ENCODE measurements at places on chromosomes 1 and 21.

DNA sequence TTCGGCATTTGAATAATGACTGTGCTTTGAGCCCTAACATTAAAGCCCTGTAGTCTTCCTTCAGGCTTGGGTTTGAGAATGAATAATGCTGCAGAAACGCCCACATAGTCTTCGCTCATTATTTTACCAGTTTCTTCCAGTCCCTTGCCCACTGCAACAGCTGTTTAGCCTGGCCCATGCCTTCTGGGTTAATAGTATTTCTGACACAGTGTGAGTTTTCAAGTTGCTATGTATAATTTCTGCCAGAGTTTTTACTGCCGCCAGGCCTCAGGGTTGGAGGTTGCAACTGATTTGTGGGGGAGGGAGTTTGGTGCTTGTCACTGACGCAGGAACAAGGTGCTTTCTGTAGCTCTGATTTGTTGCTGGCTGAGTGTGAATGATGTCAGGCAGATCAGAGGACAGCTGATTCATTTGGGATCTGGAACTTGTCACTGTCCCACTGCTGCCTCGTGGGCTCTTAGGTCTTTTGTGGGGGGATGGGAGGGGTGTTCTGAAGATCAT lies 109.8 kb downstream of the MAST2 start:
- peak; percentile 24 for DNase-seq

- no peak for DNase-seq
These were observed 31.6 kb downstream of the AGT start for GRCh38 chr1:230682274-230682673.

- no peak for DNase-seq
These were observed 58.4 kb downstream of the FHAD1 start for GRCh38 chr1:15305468-15305770.

DNA sequence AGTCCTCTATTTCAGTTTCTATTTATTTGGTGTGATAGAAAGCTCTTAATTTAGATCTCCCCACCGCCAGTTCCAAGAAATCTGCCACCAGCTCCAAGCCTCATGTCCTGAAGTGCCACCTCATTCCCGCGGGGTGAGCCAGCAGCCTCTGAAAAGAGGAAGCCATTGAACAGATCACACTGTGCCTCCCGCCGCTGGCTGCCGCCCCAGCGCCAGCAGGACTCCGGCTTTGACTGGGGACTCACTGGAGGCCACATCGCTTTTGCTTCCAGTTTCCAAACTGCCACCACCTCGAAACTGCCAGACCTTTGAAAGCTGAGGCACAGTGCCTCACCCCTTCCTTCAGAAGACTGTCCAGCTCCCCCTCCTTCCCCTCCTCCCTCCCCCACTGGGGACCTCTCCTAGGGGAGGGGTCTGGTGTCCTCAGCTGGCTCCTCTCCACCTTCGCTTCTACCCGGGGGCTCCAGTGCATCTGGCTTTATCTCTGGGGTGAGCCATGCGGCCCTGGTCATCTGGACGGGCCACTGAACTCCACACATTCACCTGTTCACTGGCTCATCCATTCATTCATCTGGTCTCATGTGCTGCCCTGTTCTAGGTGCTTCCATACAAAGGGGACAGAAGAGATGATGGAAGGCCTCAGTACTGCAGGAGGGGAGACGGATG lies 58.9 kb downstream of the VPS26C start:
- DNase-seq = no peak
